ENCODE measurements at places on chromosomes 3 and 15.

- no peak for DNase-seq
Measured at GRCh38 chr3:155015776-155016436, 64.2 kb upstream of the MME start.

DNA sequence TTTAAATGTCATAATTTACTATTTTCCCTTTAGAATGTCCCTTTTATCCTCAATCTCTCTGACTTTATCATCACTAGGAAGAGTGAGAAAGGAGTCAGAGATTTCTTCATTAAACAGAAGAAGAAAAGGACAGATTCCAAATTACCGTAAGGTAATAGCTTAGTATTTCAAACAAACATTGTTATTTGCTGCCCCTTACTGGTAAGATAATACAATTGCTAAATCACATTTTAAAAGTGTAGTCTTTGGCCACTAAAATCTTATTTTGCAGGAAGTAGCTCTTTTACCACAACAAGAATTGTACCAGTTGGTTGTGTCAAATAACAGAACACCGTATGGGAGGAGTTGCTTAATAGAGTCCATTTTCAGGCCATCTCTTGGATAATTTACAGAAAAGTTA is 53.7 kb downstream of the CGGBP1 start:
- DNase-seq = no peak

- no peak for DNase-seq
Measured at GRCh38 chr15:86121568-86122225, 42.0 kb downstream of the AGBL1 start.

GRCh38 chr3:57078344-57078634 is 17.8 kb downstream of the SPATA12 start:
- no peak for DNase-seq

- no peak for DNase-seq
Measured at GRCh38 chr15:101551696-101552591, 62.4 kb upstream of the PCSK6 start.
